ENCODE measurements at places on chromosomes 1 and 21. TPM values are rescaled to one million over a fixed set of nuclear protein-coding genes. Genes with fewer than 3 reads are reported as not detected.

DNA sequence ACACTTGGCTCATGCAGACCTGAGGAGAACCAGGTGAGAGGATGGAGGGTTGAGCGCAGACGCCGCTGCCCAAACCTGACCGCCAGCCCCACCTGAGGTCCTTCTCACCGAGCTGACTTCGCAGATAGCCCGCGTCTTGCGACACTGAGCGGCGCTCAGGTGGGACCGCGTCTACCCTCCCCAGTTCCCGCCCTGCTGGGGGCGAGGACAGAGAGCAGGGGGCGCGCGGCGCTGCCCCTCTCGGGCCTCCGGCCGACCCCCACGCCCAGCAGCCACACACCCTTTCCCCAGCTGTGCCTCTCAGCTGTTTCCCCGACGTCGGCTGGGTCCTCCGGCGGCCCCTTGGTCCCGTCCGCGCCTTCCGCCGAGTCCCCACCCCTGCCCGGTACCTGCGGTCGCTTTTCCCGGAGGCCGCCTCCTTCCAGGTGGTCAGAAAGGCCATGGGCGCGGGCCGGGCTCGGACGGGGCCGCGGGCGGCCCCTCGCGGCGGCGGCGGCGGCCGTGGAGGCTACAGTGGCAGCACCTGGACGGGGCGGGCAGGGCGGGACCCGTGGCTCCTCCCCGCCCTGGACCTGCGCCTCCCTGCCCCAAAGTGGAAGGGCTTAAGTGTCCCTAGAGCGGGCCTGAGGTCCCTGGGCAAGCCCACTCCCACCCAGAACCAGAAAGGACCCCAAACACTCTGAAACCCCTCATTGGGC lies 14.4 kb upstream of the TTC39A start:
- H3K4me1 ChIP-seq, result no peaks in the 10 kb centered on the region
- H3K27ac ChIP-seq, result no peak overlapping the region
- no peak for DNase-seq

DNA sequence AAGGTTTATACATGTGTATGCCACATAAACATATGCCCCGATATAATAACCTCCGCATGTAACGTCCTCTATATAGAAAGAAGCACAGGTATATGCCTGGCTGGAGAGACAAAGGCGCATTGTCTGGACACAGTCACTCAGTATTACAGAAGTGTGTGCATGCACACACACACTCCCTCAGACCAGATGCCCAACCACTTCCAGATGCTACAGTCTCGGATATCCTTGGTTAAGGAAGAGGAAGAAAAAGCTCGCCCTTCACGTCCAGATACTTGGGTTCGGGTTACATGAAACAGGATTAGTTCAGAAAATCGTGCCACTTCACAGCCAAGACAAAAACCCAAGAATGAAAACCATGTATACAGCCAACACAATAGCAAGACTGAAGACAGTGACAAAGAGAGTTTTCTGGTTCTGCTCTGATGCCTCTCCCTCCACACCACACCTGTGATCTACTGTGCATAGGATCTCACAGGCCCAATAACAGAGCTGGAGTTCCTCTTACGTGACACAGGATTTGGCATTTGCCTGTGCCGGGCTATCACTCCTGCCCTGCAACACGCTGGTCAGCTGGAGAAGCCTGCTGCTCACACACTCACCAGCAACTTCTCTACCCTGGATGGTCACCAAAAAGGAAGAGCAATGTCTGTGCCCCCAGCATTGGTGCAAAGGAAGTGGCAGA lies 75.0 kb downstream of the SSBP3 start:
- no peak for DNase-seq
- H3K4me1 ChIP-seq, result no peaks in the 10 kb centered on the region
- no peak overlapping the region for H3K4me3 ChIP-seq
- H3K27me3 ChIP-seq, result no peaks in the 10 kb centered on the region
- H3K27ac ChIP-seq, result no peak overlapping the region
- no peaks in the 10 kb centered on the region for H3K36me3 ChIP-seq

- no peak overlapping the region for H3K27ac ChIP-seq
- H3K36me3 ChIP-seq, result no peaks in the 10 kb centered on the region
- no peaks in the 10 kb centered on the region for H3K27me3 ChIP-seq
- H3K4me1 ChIP-seq, result no peaks in the 10 kb centered on the region
- no peak for DNase-seq
Measured at GRCh38 chr1:3285106-3285740, 169.2 kb upstream of the ARHGEF16 start.

DNA sequence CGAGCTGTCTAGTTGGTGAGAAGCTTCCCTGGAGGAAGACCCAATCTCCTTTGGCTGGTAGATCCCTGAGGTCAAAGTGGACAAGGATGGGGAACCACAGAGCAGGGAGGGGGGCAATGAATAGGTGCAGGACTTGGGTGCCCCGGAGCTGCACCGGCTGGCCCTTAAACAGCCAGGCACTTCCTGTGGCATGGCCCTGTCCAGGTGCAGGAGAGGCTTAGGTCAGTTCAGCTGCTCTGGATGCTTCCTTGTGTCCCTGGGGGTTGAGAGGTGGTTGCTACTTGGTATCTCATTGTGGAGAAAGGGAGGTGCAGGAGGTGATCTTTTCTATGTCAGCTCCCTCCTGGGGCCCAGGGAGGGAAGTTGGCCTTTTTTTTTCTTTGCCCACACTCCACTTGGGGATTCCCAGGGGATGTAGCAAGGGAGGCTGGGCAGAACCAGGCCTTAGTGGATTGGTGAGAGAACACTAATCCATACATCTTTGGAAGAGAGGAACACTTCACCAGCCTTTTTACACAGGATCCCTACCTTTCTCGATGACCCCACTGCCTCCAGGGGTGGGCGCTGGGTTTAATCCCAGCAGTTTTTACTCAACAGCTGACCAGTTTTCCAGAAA lies 1.2 kb upstream of the ST3GAL3 start:
- H3K27me3 ChIP-seq, result no peaks in the 10 kb centered on the region
- H3K4me1 ChIP-seq, result no peaks in the 10 kb centered on the region
- peaks cover 5% of the 10 kb centered on the region for H3K36me3 ChIP-seq
- no peak overlapping the region for H3K4me3 ChIP-seq

DNA sequence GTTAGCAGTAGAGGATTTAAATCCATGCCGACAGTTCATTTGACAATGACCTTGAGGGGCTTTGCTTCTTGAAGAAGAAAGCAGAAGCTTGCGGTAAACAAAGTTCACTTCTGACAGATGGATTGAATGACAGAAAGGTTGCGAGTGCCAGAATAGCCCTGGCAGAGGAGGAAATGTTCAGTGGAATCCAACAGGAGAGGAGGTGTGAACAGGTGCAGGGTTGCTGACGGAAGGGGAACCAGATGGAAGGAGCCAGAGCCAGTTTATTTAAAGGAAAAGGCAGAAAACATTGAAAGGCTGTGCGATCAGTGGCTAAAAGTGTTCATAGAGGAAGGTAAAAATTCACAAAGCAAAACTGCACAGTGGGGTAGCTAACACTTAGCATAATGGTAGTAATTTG lies 141.0 kb downstream of the SDCCAG8 start:
- no peak for DNase-seq
- H3K36me3 ChIP-seq, result peaks cover 3% of the 10 kb centered on the region
- H3K27ac ChIP-seq, result no peak overlapping the region

- H3K27me3 ChIP-seq, result no peaks in the 10 kb centered on the region
- DNase-seq, result no peak
- no peak overlapping the region for H3K27ac ChIP-seq
- no peak overlapping the region for H3K4me3 ChIP-seq
- no peaks in the 10 kb centered on the region for H3K4me1 ChIP-seq
- H3K36me3 ChIP-seq, result no peaks in the 10 kb centered on the region
Measured at GRCh38 chr1:19844731-19845495, 29.8 kb upstream of the RNF186 start.

DNA sequence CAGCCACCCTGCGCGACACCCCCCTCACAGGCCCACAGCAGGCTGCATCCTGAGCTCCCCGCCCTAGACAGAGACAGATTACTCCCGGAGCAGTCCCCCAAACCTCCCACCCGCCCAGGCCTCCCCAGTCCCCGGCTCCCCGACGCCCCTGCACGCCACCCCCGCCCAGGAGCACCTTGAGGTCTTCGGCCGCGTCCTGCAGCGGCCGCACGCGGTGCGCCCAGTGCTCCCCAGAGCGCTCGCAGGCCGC lies 731 bp downstream of the TRIM11 start:
- peak overlapping the region; percentile 61 for H3K4me3 ChIP-seq
- H3K36me3 ChIP-seq, result no peaks in the 10 kb centered on the region
- no peak overlapping the region for H3K27ac ChIP-seq
- no peaks in the 10 kb centered on the region for H3K4me1 ChIP-seq
- H3K27me3 ChIP-seq, result no peaks in the 10 kb centered on the region
- DNase-seq, result no peak

- no peak for DNase-seq
- H3K27ac ChIP-seq, result no peak overlapping the region
- no peaks in the 10 kb centered on the region for H3K27me3 ChIP-seq
- no peaks in the 10 kb centered on the region for H3K4me1 ChIP-seq
Measured at GRCh38 chr1:33517596-33518250, 45.3 kb downstream of the ZSCAN20 start.

DNA sequence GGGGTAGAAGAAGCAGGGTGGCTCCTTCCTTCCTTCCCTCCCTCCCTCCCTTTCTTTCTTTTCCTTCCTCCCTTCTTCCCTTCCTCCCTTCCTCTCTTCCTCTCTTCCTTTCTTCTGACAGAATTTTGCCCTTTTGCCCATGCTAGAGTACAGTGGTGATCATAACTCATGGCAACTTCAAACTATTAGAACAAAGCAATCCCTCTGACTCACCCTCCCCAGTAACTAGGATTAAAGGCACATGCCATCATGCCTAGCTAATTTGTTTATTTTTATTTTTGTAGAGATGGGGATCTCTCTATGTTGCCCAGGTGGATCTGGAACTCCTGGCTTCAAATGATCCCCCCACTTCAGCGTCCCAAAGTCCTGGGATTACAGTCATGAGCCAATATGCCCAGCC lies 10.0 kb upstream of the RPE65 start:
- no peak overlapping the region for H3K4me3 ChIP-seq
- no peak for DNase-seq
- no peak overlapping the region for H3K27ac ChIP-seq
- H3K27me3 ChIP-seq, result no peaks in the 10 kb centered on the region

GRCh38 chr1:8396786-8397406 lies 79.0 kb downstream of the SLC45A1 start:
- DNase-seq, result no peak
- peak overlapping the region; percentile 4 for H3K27ac ChIP-seq
- no peak overlapping the region for H3K4me3 ChIP-seq
- H3K27me3 ChIP-seq, result no peaks in the 10 kb centered on the region
- H3K4me1 ChIP-seq, result peaks cover 12% of the 10 kb centered on the region
- H3K36me3 ChIP-seq, result no peaks in the 10 kb centered on the region

DNA sequence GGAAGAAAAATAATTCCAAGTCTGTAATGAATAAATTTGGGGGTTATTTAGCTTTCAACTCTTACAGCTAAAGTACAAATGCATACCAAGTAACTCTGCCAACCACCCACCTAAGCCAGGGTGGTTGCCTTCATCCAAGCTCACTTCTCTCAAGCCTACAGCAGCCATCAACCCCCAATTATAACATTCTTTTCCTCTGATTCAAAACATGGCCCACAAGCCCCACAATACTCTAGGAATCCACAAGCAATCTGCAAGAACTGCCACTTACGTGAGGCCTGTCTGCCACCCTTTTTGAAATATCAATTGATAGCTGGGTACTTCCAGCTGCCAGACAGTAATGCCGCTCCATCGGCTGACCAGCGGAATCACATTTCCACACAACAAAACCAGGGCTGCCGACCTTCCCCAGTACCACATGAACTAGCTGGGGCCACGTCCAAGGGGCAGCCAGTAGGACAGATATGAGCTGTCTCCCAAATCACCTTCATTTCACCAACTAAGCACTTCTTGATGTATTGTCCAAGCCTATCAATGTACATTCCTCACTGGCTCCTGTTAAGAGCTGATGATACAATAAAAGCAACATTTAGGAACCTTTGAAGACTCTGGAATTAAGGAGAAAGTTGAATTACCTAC lies 3.2 kb downstream of the LBR start:
- H3K4me3 ChIP-seq, result no peak overlapping the region
- no peak for DNase-seq
- no peaks in the 10 kb centered on the region for H3K36me3 ChIP-seq

- no peaks in the 10 kb centered on the region for H3K4me1 ChIP-seq
- H3K27ac ChIP-seq, result no peak overlapping the region
- H3K36me3 ChIP-seq, result no peaks in the 10 kb centered on the region
- no peaks in the 10 kb centered on the region for H3K27me3 ChIP-seq
Measured at GRCh38 chr1:111513410-111514020, 10.1 kb upstream of the ADORA3 start.

GRCh38 chr1:33359931-33360330 lies 39.0 kb upstream of the A3GALT2 start:
- H3K27ac ChIP-seq, result no peak overlapping the region
- H3K4me1 ChIP-seq, result peaks cover 2% of the 10 kb centered on the region
- H3K36me3 ChIP-seq, result no peaks in the 10 kb centered on the region

GRCh38 chr1:74652711-74653139 lies 20.9 kb downstream of the ERICH3 start:
- no peak overlapping the region for H3K4me3 ChIP-seq
- H3K36me3 ChIP-seq, result no peaks in the 10 kb centered on the region
- no peaks in the 10 kb centered on the region for H3K4me1 ChIP-seq
- DNase-seq, result no peak

GRCh38 chr1:204941421-204942338 lies 71.0 kb downstream of the NFASC start:
- H3K27ac ChIP-seq, result no peak overlapping the region
- H3K27me3 ChIP-seq, result no peaks in the 10 kb centered on the region
- no peaks in the 10 kb centered on the region for H3K36me3 ChIP-seq
- H3K4me1 ChIP-seq, result no peaks in the 10 kb centered on the region

- no peaks in the 10 kb centered on the region for H3K27me3 ChIP-seq
- H3K36me3 ChIP-seq, result no peaks in the 10 kb centered on the region
- no peak for DNase-seq
Measured at GRCh38 chr1:218926631-218927030, 247.0 kb upstream of the LYPLAL1 start.

GRCh38 chr1:28329395-28330153 lies 734 bp downstream of the MED18 start:
- no peaks in the 10 kb centered on the region for H3K27me3 ChIP-seq
- peak; percentile 78 for DNase-seq
- peak overlapping the region; percentile 91 for H3K4me3 ChIP-seq
- peaks cover 2% of the 10 kb centered on the region for H3K36me3 ChIP-seq
- no peaks in the 10 kb centered on the region for H3K4me1 ChIP-seq

DNA sequence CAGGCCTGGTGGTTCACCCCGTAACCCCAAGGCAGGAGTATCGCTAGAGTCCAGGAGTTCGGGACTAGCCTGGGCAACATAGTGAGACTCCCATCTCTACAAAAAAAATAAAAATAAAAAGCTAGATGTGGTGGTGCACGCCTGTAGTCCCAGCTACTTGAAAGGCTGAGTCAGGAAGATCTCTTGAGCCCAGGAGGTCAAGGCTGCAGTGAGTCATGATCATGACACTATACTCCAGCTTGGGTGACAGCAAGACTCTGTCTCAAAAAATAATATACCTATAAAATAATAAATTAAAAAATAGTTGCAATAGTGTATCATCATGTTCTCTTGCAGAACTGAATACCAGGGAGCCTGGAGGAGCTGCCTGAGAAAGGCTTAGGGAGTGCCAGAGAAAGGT lies 19.9 kb upstream of the TMEM39B start:
- H3K4me3 ChIP-seq, result no peak overlapping the region
- H3K27ac ChIP-seq, result no peak overlapping the region
- H3K27me3 ChIP-seq, result no peaks in the 10 kb centered on the region
- H3K4me1 ChIP-seq, result no peaks in the 10 kb centered on the region
- no peak for DNase-seq

- no peak overlapping the region for H3K4me3 ChIP-seq
- no peaks in the 10 kb centered on the region for H3K27me3 ChIP-seq
- no peaks in the 10 kb centered on the region for H3K36me3 ChIP-seq
- no peak for DNase-seq
Measured at GRCh38 chr1:111878649-111879048, 110.8 kb downstream of the KCND3 start.

Gene GBP5
- total RNA-seq, result 7.9 TPM

Gene DISP3
- 0.12 TPM for total RNA-seq

Gene SYCP1
- total RNA-seq, result not detected

Gene ACTA1
- total RNA-seq, result 46.8 TPM

Gene AIM2
- 2.6 TPM for total RNA-seq

Gene GUCA2A
- total RNA-seq, result not detected

Data from aorta (tissue), 5 donors.